Activated effector memory CD4-positive, alpha-beta T cell treated with anti-CD3 and anti-CD28 coated beads, Interleukin-2, amount 50 U/mL, for 16 hours (primary cell): ENCODE measurements at places on chromosomes 2 and 18.

GRCh38 chr2:9990736-9991135 is 39.2 kb downstream of the GRHL1 start:
- no peak for DNase-seq

- no peak for DNase-seq
Measured at GRCh38 chr2:113132414-113133021, 5.1 kb downstream of the IL1RN start.

GRCh38 chr2:180901331-180901730 is 79.1 kb upstream of the UBE2E3 start:
- no peak for DNase-seq

DNA sequence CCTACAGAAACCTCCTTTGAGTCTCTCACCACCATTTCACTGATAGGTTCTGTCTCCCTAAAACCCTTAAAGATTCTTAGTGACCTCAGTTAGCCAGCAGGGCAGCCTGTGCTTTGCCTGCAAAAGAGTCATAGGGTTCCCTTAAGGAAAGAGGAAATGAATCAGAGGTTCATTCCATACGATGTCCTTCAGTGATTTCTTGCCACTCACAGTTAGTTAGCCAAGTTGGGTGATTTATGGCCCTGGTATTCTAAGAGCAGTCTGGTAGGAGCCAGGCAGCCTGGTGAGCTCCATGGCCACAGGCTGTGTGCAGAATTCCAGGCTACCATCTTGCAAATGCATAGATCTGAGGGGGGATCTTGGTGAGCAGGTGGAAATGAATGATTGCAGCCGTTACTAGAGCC is 18.7 kb upstream of the CCBE1 start:
- DNase-seq = no peak

GRCh38 chr2:3420769-3421397 is 41.4 kb downstream of the TRAPPC12 start:
- DNase-seq = no peak

GRCh38 chr18:13564579-13564978 is 161.8 kb downstream of the FAM210A start:
- no peak for DNase-seq

DNA sequence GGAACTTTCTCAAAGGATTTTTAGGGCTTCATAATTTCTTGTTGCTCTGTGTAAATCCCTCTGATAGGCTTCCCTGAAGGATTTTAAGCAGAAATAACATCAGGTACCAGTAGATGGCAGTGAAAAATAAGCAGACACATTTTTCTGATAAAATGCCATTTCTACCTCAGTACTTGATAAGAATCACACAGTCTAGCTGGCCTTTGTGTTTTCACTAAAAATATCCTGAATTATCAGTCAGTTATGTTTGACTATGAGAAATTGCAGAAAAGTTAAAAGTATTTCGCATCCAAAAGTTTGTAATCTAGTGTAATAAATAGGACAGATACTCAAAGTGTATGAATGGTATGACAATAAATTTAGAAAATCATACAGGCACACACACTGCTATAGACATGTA is 68.7 kb downstream of the DNAJC10 start:
- no peak for DNase-seq

DNA sequence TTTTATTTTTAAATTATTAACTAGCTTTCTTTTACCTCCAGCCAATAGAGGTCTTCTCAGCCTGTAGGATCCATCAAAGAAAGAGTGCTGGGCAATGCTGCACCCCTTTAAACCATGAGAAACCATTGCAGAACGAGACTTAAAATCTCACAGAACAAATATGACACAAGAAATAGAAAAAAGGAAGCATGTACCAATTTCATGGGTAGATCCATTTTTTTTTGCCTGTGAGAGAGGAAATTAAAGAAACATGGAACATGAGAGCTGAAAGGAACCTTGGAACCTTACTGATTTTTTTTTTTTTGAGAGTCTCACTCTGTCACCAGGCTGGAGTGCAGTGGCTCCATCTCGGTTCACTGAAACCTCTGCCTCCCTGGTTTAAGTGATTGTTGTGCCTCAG is 14.0 kb downstream of the HRH4 start:
- no peak for DNase-seq

- DNase-seq = no peak
Measured at GRCh38 chr18:61732854-61733253, 160.0 kb downstream of the RNF152 start.

GRCh38 chr2:30366199-30366691 is 80.8 kb upstream of the LCLAT1 start:
- DNase-seq = peak; percentile 67

- peak; percentile 42 for DNase-seq
Measured at GRCh38 chr18:11986061-11986460, 4.8 kb downstream of the IMPA2 start.

- no peak for DNase-seq
Measured at GRCh38 chr2:170712653-170713542, 2.2 kb upstream of the SP5 start.

DNA sequence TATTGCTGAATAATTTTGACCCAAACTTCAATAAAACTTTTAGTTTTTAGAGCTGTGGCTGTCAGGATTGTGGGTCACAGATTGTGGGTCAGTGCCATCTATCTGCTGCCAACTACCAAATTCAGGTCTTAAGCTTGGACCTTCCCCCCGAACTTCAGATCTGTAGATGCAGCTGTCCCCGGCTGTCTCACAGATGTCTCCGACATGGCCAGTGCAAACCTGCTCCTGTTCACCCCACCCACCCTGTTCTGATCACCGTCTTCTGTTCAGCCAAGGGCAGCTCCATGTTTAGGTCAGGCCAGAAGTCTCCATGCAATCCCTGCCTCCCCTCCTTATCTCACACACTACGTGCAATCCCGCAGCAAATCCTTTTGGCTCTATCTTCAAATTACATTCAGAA is 175.0 kb downstream of the PRKCE start:
- DNase-seq = no peak

DNA sequence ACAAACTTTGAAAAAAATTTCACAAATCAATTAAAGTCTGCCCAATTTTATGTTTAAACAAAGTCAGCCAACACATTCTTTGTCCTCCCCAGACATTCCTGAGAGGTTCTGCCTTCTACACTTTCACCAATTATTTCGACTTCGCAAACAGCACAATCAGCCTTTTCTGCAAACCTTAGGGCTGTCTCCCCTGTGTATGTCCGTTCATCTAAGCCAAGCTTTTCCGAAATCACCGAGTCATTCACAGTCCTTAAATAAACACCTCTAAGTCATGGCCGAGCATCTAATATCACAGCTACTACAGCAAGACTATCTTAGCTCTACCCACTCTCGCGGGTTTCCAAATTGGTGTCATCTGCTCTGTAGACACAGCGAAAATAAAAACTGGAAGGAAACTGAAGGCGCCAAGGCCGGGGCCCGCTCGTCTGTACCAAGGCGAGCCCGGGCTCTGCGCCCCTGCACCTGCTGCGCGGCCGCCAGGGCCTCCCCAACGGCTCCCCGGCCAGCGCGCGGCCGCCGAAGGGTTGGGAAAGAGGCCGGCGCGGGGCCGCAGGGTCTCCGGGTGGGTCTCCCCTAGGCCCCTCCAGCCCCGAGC is 730 bp downstream of the ODC1 start:
- no peak for DNase-seq

GRCh38 chr2:111178730-111179405 is 58.2 kb downstream of the BCL2L11 start:
- DNase-seq = no peak

DNA sequence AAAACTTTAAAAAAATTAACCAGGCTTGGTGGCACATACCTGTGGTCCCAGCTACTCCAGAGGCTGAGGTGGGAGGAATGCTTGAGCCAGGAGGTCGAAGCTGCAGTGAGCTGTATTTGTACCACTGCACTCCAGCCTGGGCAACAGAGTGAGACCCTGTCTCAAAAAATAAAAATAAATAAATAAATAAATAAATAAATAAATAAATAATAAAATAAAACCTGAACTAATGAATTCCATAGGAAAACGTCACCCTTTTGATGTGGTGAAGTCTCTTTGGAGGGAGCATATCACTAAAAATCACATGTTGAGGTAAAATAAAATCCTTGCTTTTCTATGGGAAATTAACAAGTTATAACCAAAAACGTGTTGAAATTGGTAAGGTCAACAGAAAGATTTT is 29.6 kb upstream of the ITGAV start:
- DNase-seq = no peak

GRCh38 chr2:148619560-148620195 is 24.9 kb upstream of the EPC2 start:
- no peak for DNase-seq

DNA sequence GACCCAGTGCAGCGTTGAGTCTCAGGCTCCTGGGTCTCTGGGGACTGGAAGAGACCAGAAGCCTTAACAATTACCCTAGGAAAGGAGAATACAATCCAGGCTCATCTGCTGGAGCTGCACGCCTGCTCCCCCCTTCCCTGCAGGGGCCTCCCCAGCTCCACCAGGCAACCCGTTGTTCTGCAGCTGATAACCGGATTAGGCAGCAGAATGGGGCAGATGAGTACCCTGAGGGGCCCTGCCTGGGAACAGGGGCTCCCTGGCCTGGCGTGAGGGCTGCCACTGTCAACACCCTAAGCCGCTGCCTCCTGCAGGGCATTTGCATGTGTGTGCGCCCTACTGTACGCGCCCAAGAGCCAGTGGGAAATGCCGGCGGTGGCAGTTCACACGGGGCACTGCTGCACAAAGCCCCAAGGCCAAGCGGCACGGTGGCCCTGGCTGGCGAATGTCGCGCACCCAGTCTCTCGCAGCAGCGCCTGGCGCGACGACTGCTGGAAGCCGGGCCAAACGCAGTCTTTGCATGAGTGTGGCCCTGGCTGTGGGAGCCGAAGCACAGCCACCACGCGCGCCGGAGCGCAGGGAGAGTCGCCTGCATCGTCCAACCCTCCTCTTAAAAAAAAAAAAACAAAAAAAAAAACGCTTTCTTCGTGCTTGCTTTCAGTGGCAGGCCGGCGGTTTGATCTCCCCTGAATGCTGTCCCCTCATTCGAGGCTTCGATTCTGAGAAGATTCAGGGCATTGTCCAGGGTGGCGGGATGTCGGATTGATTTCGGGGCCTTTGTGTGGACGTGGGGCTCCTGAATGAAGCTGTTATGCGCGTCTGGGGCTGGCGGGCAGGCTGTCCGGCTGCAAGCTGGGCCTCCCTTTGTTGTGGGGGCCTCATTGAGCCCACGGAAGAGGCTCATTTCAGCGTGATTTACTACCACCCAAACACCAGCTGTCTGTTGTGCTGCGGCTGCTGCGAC is 63.8 kb downstream of the SETBP1 start:
- DNase-seq = no peak

DNA sequence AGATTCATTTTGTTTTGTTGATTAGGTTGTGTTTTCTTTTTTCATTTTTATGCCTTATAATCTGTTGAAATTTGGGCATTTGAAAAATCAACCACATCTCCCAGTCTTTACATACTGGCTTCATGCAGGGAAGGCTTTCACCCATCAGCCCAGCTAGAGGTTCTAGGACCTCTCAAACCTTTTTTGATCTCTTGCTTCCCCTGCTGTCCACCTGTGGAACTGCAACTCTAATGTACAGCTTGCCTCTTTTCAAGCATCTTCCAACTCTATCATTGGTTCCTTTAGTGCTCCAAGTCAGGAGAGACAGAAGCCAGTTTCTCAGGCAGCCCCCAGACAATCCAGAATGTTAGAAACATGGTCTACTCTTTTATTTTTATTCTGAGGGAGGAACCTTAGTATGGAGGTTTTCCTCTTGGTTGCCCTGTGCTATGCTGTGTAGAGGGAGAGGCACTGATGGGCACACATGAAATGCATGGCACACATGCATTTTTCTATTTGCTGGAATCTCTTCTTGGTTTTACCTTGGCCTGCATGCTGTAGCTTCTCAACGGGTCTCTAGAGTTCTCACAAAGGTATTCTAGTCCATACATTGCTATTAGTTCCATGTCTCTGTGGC is 107.2 kb upstream of the L3MBTL4 start:
- no peak for DNase-seq

DNA sequence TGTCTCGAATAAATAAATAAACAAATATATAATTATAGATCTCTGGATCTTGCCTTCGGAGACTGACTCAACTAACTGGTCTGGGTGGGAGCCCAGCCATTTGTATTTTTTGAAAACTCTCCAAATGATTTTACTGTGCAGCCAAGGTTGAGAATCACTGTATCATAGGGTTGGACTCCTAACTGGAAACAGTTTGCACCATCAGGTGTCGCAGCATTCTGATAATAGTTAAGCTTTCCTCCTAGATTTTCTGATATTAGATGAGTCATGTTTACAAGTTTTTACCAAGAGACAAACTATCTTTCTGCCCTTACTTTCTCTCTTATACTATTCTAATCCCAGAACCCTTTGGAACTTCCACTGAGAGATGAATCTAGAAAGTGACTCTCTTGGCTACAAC is 16.8 kb downstream of the IL37 start:
- DNase-seq = no peak

GRCh38 chr2:37585982-37586621 is 85.3 kb downstream of the CDC42EP3 start:
- DNase-seq = peak; percentile 91

DNA sequence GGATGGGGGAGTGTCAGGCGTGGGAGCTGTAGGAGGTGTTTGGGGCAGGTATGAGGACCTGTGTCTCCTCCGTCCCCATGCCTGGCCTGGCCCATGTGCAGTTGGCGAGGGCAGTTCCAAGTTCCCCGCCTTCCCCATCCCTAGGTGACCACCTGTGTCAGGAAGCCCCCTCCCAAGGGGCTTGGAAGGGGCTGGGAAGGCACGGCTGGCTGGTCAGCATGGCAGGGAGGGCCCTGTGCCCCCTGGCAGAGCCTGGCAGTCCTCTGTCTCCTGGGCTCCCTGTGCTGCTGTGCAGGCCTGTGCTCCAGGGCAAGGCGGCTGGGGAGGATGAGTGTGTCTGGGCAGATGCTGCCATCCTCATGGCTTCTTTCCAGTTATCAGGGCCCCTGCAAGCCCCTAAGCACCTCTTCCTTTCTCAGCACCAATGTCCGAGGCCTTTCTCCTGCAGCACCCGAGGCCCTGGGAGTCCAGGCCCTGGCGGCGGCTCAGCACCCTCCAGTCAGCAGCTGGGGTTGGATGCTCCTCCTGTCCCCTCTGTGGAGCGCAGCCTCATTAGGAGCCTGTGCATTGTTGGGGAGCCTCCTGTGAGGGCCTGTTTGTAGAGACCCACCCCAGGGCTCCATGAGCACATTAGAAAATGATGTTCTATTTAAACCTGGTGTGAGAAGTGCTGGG is 101.7 kb downstream of the FAM210A start:
- no peak for DNase-seq
